Right lung (tissue), 10 donors: ENCODE measurements at places on chromosomes 2 and 18.

GRCh38 chr2:37544591-37545031 lies 126.8 kb downstream of the CDC42EP3 start:
- no peak for DNase-seq

GRCh38 chr2:27185331-27186026 lies 26.4 kb upstream of the ATRAID start:
- no peak for DNase-seq

- DNase-seq, result no peak
These were observed 109.7 kb upstream of the SP3 start for GRCh38 chr2:174074831-174075230.

GRCh38 chr2:119488245-119489214 lies 35.8 kb downstream of the SCTR start:
- no peak for DNase-seq

DNA sequence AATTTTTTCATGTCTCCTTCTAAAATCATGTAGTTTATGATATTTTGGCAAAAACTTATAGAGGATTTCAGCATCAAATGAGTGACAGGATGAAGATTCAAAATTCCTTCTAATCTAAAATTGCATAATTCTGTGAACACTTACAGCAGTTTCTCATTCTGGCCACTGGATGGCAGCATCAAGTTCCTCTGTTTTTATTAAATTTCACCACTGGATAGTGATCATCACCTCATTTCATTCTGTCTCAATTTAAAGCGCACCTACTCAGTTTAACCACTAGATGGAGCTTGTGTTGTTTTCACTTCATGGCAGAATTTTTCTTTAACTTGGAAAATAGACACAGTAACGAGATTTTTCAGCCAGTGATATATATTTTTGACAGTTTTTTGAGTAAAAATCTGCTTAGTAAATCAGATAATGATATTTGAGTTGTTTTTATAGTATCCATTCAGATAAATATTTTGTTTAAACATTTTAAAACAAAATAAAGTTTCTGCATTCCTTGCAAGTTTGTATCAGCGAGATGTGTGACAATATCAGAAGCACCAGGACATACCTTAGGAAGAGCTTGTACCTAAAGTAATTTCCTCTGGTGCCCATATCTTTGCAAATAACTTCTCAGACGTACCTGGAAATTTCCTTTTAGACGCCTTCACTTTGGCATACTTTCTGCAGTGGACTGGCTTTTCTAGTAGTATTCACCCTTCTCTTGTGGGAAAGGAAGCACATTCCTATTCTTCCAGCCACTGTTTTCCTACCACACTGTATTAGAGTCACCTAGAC lies 94.7 kb upstream of the ARHGAP15 start:
- peak; percentile 79 for DNase-seq

- peak; percentile 18 for DNase-seq
These were observed 115.1 kb upstream of the ST6GAL2 start for GRCh38 chr2:107001062-107001461.

DNA sequence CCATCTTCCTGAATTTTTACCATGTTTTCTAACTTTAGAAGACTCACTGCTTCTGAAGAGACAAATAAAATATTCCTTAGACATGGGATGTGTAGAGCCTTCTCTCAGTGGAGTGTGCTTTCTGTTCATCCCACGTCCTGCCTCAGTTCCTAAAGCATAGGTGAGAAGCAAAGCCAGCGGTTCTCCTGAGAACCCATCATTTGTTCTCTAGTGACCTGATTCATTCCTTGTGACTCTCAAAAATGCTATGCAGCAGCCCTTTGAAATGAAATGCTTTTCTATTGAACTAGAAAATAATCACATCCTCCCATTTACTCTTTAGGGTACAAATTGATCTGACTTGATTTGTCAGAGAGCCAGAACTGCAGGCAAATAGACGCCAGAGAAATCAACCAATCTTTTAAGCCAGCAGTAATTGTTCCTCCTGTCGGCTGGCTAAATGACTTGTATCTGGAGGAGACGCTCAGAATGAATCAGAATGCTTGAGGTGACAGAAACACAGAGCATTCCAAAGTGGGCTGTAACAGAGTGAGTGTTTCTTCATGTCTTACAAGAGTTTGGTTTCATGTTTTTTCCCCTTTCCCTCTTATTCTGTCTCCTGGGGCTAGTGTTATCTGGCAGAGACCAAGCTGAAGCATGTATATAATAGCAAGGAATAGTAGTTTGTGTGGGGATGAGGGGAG lies 81.3 kb upstream of the TMEM178A start:
- peak; percentile 31 for DNase-seq

DNA sequence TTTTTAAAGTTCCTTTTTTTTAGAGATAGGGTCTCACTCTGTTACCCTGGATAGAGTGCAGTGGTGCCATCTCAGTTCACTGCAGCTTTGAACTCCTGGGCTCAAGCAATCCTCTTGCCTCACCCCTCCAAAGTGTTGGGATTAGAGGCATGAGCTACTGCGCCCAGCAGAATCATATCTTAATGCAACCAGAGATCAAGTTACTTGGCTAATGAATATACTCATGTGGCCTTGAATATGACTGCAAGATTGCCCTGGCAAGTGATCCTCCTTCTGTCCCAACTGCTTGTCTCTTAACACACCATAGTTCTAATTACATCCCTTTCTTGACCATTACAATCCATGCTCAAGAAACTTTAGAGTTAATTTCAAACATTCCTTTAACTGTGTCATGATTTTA lies 133.5 kb downstream of the SRBD1 start:
- no peak for DNase-seq

GRCh38 chr2:219530048-219530963 lies 13.3 kb downstream of the CHPF start:
- DNase-seq, result peak; percentile 81
